ENCODE measurements at places on chromosomes 12 and 14. TPM values are rescaled to one million over a fixed set of nuclear protein-coding genes. Genes with fewer than 3 reads are reported as not detected.

CAPZA3 gene
- not detected for total RNA-seq

CACNA2D4 gene
- total RNA-seq: 1.5 TPM

IFI27 gene
- 10.9 TPM for total RNA-seq

TRAF3 gene
- total RNA-seq: 36.7 TPM

TEX22 gene
- 0.17 TPM for total RNA-seq

MTA1 gene
- total RNA-seq: 61.5 TPM

PRH2 gene
- total RNA-seq: not detected

SDS gene
- not detected for total RNA-seq

CLEC9A gene
- not detected for total RNA-seq

TPPP2 gene
- total RNA-seq: not detected

CEP83 gene
- total RNA-seq: 6.2 TPM

POTEG gene
- not detected for total RNA-seq

TMEM106C gene
- total RNA-seq: 81.9 TPM
